ENCODE measurements at places on chromosomes 5 and 9.

DNA sequence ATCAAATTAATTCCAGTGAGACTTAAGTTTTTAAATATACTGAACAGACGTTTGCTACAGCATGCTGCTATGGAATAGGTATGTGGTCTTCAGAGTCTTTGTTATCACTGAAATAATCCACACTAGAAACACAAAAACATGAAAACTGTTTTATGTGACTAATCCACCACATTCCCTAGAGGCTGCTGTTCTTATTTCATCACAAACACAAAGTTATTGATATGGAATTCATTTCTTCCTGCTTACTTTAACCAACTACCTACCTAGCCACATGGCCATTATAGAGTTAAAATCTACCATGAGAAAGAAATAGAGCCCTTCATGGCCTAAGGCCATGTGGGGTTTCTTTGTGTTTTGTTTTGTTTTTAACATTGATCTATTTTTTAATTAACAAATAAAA is 232.3 kb upstream of the PTGER4 start:
- no peak for DNase-seq

DNA sequence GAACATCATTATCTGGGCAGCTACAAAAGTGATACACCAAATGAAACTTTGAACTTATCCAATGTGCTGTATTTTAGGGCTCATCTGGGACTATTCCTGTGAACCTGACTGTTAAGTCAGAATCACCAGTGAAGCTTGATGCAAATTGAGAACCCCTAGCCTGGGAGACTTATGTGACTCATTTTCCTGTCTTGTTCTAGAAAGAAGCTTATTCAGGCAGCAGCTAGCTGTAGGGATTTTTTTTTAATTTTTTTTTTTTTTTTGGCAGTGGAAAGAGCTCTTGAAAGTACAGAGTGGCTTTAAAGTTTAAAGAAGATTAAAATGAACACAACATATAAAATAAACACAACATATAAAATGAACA is 81.1 kb upstream of the TNFAIP8 start:
- DNase-seq = no peak

- DNase-seq = no peak
These were observed 12.2 kb downstream of the PPP3R2 start for GRCh38 chr9:101582553-101582952.

DNA sequence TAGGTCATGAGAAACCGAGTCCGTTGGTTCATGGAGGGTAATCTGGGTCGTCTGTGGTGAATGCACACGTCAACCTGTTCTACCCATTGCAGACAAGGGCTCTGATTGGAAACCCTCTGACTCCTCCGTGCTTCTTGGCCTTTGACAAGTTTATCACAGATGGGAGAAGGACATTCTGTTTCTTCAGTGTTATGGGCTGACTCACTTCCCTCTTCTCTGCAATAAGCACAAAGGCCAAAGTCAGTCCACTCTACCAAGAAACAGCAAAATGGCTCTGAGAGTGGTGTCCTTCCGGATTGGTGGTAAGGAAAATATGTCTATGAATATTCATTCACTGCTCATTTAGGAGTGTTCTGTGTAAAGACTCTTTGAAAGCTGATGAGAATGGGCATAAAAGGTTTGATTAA is 89.3 kb downstream of the FEM1C start:
- no peak for DNase-seq

- DNase-seq = no peak
These were observed 116.3 kb upstream of the SLC25A48 start for GRCh38 chr5:135718151-135718550.

DNA sequence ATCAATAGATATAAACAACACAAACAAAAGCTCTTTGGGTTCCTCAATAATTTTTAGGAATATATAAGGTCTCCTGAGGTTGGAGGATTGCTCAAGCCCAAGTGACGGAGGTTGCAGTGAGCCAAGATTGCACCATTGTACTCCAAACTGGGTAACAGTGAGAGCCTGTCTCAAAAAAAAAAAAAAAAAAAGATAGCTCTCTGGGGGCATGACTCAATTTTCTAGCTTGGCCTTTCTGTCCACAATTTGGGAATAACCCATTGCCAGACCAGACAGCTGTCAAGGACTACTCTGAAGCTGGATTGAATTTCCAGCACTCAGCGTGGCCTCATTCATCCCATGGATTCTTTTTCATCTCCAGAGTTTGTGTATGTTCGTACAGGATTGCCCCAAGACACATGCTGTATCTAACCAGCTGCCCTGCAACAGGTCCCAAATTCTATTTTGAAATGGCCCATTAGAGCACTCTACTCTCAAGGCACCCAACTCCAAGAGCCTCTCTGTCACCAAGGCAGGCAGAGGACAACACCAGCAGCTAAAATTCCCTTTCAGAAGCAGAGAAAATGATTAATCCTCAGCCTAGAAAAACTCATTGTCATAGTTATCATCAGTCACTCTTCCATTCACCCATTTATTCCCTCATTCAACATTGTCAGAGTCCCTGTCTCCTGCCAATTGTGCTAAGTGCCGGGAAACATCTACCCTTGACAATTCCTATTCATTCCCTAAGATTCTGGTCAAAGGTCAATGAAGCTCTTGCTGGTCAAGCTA is 8.7 kb downstream of the FAM193B start:
- DNase-seq = no peak
